ENCODE measurements at places on chromosomes 12 and 14. TPM values are rescaled to one million over a fixed set of nuclear protein-coding genes. Genes with fewer than 3 reads are reported as not detected.

Gene MRPL42
- total RNA-seq, result 66.7 TPM

GRCh38 chr14:71638523-71639196 is 293.6 kb upstream of the RGS6 start:
- DNase-seq, result no peak

DNA sequence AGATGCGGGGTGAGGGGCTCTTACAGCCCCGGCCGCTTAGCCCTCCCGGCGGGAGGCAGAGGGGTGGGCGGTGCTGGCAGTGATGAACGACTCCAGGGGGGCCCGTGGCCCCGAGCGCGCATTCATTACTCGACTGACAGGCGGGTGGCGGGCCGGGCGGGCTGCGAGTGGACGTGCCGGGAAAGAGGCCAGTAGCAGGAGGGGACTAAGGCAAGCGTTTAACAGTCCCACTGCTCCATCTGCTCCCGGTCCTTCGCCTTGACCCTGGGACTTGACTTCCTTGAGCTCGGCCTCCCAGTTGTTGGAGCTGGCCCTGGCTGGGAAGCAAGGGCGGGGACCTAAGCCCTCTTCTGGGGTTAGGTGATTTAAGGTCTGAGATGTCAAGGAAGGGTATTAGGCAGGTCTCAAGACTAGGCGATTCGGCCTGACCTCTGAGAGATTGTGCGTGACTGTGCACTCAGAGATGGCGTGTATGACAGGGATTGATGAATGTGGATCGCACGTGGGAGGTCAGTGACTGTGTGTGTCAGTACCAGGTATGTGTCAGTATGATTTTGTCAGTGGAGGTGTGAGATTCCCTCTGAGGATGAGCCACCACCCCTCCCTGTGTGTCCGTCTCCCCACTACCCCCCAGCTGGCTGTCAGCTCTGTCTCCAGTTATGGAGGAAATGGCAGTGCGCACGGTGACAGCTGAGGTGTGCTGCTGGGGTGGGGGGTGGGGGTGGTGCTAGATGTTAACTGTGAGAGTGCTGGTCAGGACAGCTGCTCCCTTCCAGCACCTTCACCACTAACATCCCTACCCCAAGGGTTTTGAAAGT is 3.6 kb upstream of the DNAJC22 start:
- DNase-seq, result peak; percentile 87

DNA sequence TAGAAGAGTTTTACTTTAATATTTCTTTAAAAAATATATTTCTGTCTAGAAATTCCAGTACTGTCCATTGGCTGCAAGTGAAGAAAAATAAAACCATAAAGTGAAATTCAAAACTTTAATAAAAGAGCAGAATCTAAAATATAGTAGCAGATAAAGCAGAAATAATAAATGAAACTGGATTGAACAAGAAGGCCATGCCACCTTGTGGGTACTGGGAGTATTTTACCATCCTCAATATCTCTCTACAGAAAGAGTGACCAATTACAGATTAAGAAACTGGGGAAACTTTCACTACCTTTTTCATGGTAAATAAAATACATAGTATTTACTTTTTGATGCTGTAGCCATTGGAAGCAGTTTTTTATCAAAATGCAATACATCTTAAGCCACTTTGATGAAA is 220.5 kb downstream of the BCAT1 start:
- DNase-seq, result no peak

DNA sequence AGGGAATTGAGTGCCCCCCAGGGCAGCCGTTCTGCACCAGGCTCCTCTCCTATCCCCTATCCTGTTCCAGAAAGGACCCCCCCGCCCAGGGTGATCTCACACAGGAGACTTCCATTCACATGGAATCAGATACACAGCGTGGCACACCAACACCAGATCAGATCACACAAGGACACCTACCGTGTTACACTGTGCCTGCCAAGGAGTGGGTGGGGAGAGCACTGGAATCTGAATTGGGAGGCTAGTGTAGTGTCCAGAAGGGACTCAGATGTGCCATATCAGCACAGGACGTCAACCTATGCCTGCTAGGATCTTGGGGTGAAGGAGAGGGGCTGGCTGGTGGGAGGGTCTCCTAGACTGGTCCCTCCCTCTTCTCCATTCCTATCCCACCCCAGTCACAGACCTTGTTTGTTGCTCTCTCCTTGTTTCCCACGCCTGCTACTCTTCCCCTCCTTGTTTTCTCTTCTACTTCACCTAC is 2.3 kb downstream of the PTMS start:
- DNase-seq, result peak; percentile 36

Gene BMAL2
- 12.8 TPM for total RNA-seq

DNA sequence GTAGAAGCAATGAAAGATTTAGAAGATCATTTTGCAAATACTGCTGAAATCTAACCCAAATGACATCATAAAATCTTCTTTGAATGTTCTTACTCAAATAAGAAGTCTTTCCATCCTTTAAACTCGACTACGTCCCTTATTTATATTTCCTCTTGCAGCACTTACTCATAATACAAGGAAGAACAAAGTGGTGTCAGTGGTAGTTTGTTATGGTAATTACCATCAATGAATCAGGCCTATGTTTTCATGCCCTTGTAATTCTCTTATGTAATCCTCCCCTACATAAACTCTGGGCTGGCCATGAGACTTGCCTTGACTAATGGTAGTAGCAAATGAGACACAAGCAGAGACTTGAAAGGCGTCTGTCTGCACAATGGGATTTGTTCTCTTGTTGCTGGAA is 17.0 kb downstream of the EEA1 start:
- DNase-seq, result no peak

Gene DIP2B
- total RNA-seq, result 23.3 TPM

Gene LRP10
- total RNA-seq, result 207 TPM

GRCh38 chr12:32312049-32312670 is 87.2 kb upstream of the FGD4 start:
- peak; percentile 88 for DNase-seq

Gene DNAJC22
- total RNA-seq, result 16.2 TPM
